ENCODE measurements at places on chromosomes 2 and 18.

- no peak for DNase-seq
Measured at GRCh38 chr2:150346806-150347205, 140.7 kb downstream of the RND3 start.

- DNase-seq: no peak
Measured at GRCh38 chr2:232363784-232364615, 14.6 kb upstream of the ALPP start.

GRCh38 chr18:23176701-23177432, 41.6 kb downstream of the CABLES1 start:
- no peak for DNase-seq

- DNase-seq: no peak
Measured at GRCh38 chr18:46891742-46892214, 25.5 kb downstream of the PIAS2 start.

DNA sequence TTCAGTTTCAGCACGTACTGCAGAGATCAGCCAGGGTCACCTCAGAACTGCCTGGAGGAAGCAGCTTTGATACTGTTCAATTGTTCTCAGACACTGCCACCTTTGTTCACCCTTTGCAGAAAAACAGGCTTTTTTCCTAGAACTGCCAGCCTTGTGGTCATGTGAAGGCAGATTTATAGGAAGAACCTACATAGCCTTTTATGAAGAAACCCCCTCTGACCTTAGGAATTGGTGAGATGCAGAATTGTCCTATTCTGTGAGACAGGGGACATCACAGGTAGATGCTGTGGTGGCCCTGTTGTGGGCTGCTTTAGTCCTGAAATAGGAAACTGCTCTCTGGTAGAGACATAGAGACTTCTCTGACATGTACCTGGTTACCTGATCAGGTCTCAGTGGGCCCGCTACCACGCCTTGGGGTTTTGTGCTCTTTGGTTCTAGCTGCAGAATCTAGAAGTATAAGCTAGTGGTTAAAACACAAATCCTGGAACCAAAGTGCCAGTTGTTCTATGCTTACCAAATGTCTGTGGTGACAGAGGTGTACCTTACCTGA, 206.6 kb downstream of the AGPS start:
- DNase-seq: no peak

DNA sequence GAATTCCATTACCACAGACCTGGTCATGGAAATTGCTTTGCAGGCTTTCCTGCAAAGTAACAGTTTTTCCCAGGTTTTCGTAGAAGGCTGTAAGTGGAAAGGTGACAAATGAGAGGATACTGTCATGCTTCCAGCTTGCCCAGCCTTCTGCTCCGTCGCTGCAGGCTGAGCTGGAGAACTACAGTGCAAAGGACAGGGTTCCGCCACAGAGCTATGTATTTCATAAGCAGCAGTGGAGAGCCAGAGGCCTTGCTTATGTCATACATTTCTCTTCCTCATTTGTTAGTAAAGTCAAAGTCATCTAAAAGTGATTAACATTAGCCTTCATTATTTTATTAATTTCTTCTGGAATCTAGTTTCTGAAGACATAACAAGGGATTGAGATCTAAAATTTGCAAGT, 72.9 kb upstream of the RBM44 start:
- no peak for DNase-seq

- DNase-seq: no peak
Measured at GRCh38 chr18:71327441-71327840, 1038.6 kb downstream of the SOCS6 start.

- no peak for DNase-seq
Measured at GRCh38 chr2:157662401-157662800, 33.7 kb upstream of the ACVR1C start.

DNA sequence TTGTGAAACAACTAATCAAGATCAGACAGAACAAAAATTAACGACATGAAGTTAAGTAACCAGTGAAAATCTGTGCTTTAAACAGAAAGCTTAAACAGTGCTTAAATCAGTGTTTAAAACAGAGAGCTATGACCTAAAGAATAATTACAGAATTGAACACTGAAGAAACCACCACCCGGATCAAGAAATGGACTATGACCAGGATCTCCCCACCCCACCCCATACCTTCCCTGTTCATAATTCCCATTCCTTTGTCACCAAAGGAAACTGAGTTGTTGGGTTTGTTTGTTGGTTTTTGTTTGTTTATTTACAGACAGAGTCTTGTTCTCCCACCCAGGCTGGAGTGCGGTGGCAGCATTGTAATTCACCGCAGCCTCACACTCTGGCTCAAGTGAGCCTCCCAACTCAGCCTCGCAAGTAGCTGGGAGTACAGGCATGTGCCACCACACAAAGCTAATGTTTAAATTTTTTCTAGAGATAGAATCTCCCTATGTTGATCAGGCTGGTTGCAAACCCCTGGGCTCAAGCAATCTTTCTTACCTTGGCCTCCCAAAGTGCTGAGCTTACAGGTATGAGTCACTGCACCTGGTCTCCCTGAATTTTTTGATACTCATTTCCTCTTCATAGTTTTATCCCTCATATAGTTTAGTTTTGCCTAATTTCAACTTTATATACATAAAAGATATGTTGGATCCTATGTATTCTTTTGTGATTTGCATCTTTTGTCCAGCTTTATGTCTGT, 8.2 kb upstream of the ALPG start:
- no peak for DNase-seq

DNA sequence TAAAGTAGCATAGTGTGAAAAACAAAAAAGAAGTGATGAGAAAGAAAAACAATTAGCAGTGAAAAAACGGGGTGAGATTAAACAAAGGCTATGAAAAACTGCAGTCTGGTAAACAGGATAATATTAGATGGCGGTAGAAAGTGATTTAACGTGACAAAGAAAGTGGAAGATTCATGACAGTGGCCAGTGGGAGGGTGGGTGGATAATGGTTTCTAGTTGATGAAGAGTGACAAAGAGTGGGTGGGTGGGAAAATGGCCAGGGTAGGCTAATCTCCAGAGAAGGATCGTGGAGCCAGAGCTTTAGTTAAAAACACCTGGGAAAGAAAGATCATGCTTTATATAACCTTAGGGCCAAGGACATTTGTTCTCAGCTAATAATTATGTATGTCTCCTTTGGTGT, 1667.8 kb downstream of the LRP1B start:
- no peak for DNase-seq

GRCh38 chr2:216430811-216431530, 18.7 kb downstream of the SMARCAL1 start:
- DNase-seq: no peak

DNA sequence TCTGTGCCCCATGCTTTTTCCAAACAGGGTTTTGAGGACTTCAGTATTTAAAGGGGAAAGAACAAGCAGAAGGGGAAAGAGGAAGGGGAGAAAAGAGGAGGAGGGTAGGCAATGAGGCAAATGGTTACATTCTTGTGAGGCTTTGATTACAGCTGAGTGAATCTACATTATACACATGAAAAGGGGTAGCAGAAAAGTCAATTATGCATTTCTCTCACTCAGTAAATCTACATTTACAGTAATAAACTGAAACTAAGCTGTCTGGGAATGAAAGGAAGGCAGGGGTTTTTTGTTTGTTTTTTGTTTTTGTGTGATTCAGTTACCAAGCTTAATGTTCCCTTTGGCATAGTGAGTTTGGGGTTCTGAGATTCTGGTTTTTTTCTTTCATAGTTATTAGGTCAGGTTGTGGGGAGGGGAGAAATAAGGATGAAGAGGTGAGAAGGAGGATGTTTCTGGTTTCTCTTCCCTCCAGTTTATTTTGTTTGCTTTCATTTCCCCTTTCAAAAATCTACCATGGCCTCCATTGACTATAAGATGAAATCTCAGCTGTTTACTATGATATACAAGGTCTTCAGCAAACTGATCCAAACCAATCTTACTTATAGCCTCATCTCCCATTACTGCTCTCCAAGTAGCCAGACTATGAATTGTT, 18.7 kb downstream of the C18orf63 start:
- no peak for DNase-seq

- no peak for DNase-seq
Measured at GRCh38 chr2:187377340-187377739, 70.7 kb downstream of the CALCRL start.

GRCh38 chr2:61117534-61117933, 44.5 kb upstream of the C2orf74 start:
- DNase-seq: peak; percentile 76

DNA sequence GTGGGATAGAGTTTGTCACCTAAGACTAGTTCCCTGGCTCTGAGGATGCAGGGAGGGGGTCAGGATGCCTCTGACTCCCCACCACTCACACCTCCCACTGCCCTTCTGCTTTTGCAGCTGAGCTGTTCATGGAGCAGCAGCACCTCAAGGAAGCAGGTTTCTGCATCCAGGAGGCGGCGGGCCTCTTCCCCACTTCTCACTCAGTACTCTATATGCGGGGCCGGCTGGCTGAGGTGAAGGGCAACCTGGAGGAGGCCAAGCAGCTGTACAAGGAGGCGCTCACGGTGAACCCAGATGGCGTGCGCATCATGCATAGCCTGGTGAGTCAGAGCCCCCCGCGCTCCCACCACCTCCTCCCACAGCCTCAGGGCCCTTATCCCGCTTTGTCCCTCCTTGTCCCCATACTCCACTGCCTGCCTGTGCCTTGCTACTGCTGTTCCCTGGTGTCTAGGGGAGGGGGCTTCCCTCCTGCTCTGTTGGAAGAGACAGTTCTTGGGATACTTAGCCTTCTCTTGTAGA, 94.4 kb downstream of the STPG4 start:
- DNase-seq: no peak

- DNase-seq: no peak
Measured at GRCh38 chr18:51151185-51151567, 46.3 kb downstream of the MEX3C start.

GRCh38 chr18:46265196-46266156, 161.3 kb downstream of the HAUS1 start:
- DNase-seq: no peak

DNA sequence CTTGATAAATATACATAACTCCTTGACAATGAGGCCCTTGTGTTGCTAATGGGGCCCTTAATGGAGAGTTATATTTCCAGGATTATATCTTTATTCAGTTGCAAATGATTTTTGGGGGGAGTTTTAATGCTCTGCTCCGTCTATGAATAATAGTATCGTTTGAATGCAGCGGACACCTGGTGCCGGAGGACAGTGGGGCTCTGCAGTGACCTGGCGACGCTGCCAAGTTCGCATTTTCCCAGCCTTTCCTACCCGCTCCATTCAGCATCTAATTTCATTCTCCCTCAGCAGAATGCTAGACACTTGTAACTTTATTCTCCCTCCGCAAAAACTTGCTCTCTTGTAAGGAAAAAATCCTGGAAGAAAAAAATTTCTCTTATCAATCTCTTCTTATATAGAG, 257.6 kb upstream of the SALL3 start:
- DNase-seq: no peak

DNA sequence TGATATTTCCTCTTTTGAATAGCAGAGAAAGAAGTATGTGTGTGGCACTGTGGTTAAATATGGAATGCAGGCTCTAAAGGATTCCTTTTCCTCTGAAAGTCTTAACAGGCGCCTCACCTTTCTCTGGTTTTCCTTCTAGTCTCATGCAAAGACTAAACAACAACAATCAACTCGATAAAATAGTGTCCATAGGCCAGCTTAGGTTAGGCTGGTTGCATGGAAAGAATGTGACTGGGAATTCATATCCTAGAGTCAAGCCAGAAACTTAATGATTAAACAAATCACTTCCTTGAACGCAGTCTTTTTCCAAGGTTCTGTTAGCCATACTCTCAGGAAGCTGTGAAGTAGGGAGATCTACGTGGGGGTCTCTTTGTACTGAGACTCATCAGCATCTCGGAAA, 800.8 kb upstream of the ID2 start:
- peak; percentile 23 for DNase-seq

DNA sequence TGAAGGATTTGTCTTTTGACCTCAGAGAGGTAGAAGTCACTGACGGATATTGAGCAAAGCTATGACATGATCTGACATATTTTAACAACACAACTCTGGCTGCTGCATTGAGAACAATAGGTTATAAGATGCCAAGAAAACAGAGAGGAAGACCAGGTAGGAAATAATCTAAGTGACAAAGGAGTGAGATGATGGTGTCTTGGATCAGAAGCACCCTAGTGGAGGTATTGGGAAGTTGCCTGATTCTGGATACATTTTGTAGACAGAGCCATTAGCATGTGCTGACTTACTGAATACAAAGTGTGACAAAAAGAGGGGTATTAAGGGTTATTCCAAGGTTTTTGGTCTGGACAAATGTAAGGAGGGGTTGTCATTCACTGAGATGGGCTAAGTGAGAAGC, 1438.1 kb downstream of the DPP10 start:
- no peak for DNase-seq

DNA sequence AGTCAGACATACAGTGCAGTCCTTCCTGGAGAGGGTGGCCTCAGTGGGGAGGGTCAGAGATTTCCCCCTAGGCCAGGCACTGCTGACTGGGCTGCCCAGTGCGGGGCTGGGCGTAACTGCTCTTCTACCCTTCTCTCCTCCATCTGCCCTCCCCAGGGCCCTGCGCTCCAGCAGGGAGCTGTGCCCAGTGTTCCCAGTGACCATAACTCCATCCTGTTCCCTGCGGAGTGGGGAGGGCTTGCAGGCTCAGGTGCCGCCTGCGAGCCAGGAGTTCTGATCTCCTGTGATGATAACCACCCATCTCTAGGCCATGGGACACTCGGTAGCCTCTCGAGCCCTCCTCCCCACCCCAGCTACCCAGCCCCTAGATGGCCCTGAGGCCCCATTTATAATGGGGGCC, 107.6 kb downstream of the SMAD7 start:
- no peak for DNase-seq

DNA sequence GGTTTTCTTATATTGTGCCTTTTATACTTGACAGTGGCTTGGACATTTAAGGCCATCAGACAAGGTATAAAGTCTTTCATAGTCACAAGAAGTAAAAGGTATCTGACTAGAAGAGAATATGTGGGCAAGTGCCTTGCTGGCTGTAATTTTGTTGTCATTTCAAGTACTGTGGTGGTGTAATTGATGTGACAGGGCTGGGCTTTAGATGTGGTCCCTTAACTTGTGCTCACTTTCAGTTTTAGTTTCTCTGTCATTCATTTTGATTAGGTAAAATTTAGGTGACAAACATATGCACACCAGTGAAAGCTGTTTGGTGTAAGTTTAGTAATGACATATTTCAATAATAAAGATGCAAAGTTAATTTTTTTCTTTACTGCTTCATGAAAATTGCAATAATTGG, 31.2 kb upstream of the TBR1 start:
- no peak for DNase-seq

GRCh38 chr2:150468350-150468960, 19.0 kb downstream of the RND3 start:
- DNase-seq: no peak

DNA sequence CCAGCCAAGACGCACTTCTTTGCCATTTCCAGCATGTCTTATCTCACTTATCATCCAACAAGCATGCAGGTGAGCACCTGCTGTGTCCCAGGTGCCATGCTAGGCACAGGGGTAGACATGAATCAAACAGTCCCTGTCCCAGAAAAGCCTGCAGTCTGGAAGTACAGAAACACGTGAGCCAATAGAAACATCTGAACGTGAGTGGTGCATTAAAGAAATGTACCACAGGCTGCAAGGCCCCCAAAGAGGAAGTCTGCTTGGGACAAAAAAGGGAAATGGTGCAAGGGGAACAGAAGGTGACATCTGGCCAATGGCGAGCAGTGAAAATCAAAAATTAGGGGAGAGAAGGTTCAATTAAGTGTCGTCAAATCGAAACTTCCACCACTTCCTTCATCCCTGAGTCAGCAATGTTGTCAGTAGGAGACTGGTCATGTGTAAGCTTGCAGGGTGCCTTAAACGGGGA, 17.6 kb upstream of the TMEM247 start:
- DNase-seq: no peak
